Ureter (tissue), 1 donor: ENCODE measurements at places on chromosomes 1 and 21. TPM values are rescaled to one million over a fixed set of nuclear protein-coding genes. Genes with fewer than 3 reads are reported as not detected.

- no peak for DNase-seq
Observed at GRCh38 chr1:59375321-59376220, 78.7 kb downstream of the FGGY start.

Gene LCE3D
- total RNA-seq, result not detected

Gene PLA2G4A
- total RNA-seq, result 45.3 TPM

DNA sequence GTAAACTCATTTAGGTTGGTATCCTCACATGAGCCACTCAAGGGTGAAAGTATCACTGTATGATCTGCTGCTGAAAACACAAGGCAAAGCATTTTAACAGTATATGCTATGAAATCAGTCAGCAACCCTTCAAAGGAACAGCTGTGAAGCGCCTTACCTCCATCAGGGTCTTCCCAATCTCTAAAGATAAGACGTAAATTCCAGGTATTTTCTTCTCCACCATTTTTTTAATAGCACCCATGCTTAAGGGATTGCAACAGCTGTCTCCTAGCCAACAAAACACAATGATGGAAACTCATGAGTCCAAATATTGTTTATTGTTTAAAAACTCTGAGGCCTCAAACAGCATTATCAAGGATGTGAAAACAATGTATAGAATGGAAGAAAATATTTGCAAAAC, 4.8 kb downstream of the PPT1 start:
- DNase-seq, result no peak

Gene WARS2
- 18.7 TPM for total RNA-seq

DNA sequence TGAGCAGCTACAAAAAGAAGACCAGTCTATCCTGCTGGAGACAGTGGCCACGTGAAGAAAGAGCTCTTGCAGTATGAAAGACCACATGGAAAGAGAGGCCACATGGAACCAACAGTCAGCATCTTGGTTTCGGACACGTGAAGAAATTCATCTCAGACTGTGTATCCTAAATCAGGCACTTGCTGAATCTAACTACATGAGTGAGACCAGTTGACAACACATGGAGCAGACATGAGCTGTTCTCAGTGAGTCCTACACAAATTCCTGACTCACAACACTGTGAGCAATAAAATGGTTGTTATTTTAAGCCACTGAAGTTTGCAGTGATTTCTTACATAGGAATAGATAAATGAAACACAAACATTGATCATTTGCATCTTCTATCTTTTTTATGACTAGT, 2.4 kb upstream of the TAF1A start:
- no peak for DNase-seq

DNA sequence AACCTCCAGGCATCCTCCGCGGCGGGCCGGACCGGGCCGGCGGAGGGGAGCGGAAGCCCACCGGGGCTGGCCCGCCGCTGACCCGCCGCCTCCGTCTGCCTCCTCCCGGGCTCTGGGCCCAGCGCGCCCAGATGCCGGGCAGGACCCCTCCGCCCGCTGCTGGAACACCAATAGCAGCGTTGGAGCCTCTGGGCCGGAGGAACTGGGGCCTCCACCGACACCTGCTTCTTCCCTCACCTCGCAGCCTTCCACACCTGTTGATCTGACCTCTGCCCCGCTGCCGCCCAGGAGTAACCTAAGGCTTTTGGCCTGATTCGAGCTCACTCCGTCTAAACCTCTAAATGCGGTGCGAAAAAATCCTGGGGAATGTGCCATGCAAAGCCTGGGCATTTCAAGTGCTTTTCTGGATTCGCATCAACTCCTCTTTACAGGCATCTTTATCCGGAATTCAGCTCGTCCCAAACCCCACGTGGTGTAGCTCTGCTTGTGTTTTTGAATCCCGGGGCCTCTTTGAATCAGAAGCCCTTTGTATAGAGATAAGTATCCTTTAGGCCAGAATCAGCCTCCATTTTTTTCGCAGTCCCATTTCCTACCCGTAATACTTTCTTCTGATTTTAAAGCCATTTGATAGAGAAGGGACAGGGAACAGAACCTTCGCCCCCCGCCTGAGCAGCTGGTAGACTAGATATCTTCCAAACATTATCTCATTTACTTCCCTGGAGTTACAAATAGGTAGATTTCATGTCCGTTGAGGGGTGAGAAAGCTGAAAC, 680 bp upstream of the CNN3 start:
- DNase-seq, result peak; percentile 52

DNA sequence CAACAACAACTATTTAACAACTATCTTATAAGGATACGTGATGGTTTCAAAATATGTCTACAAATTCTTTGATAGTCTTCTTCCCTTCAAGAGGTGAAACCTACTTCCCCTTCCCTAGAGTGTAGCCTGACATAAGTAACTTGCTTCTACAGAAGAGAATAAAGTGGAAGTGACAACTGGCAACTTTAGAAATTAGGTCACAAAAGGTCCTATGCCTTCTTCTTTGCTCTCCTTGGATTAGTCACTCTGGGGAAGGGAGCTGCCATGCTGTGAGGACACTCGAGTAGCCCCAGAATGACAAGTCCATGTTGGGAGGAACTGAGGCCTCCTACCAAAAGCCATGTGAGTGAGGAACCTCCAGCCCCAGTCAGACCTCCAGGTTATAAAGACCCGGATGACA, 19.2 kb downstream of the EFCAB14 start:
- no peak for DNase-seq

Gene CFHR2
- total RNA-seq, result not detected

Gene WASF2
- total RNA-seq, result 141 TPM

DNA sequence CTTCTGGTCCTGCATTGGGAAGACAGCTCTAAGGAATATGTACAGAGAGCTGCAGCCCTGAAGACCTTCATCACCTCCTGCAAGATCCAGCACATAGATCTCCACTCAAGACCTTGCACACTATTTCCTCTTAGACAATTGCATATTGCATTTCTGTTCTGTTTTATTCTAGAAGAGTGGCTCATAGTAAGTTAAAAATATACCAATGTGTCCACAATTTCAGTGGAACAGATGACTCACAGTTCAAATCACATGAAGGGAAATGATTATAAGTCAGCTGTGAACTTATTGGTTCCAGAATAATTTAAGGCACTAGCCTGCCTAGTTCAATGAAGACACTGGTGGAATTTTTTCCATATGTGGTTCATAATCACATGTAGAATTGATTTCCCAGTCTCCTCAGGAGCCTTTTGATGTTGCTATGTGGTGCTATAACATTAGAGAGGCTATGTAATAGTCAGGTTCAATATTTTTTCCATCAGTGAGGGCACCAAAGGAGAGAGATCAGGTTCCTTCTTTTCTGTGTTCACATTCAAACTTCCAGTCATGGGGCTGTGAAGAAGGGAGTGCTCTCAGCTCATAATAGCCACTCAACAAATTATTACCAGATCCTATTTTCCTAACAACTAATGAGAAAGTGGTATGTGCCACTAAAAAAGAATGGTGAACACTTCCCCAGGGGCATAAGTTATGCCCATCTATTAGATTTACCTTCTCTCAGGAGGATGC, 9.8 kb upstream of the AK5 start:
- DNase-seq, result no peak

- DNase-seq, result no peak
Observed at GRCh38 chr21:28734522-28735175, 258.0 kb downstream of the LTN1 start.

- DNase-seq, result no peak
Observed at GRCh38 chr1:53326598-53327181, 1.2 kb downstream of the LRP8 start.

- DNase-seq, result no peak
Observed at GRCh38 chr21:28228636-28228995, 764.1 kb downstream of the LTN1 start.

- DNase-seq, result no peak
Observed at GRCh38 chr1:226873771-226874578, 3.6 kb downstream of the PSEN2 start.

- no peak for DNase-seq
Observed at GRCh38 chr1:228228601-228229074, 20.8 kb downstream of the OBSCN start.

Gene EMC1
- total RNA-seq, result 54.6 TPM

Gene NOL9
- total RNA-seq, result 41.5 TPM

Gene LAX1
- 2.2 TPM for total RNA-seq

DNA sequence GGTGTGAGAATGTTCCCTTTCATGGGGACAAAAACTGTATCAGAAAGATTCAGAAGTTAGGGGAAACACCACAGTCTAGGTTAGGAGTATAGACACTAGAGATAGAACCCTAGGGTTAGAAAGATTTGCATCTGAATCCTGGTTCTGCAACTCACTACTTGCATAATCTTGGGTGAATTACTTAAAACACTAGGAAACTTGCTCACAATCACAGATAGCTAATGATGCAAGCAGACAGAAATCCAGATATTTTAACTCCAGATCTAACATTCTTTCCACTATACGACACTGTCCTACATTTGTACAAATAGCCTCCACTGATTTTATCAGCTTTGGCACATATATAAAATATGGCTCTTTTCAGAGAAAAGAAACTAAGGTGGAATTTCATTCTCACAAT, 30.8 kb upstream of the GLIS1 start:
- no peak for DNase-seq

GRCh38 chr1:44542420-44543063, 131.7 kb downstream of the TMEM53 start:
- no peak for DNase-seq

DNA sequence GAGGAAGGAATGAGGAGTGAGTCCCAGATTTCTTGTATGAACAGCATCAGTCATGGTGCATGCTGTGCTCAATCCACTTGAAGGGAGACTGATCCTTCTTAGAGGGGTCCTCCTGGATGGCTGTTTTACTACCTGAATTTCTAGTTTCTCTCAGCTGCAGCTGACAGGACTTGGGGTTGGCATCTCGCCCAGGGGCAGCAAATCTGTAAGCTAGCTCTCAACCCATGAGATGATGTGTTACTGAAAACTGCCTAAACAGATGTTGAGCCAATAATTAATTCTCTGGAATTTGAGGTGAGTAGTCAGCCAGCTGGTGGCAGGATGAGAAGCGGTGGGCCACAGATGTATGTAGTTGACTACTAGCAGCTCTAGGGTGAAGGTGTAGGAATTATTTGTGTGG, 19.6 kb downstream of the BACH1 start:
- DNase-seq, result no peak

- DNase-seq, result no peak
Observed at GRCh38 chr1:208931936-208932335, 651.6 kb upstream of the CAMK1G start.
